ENCODE measurements at places on chromosomes 3 and 15. TPM values are rescaled to one million over a fixed set of nuclear protein-coding genes. Genes with fewer than 3 reads are reported as not detected.

DNA sequence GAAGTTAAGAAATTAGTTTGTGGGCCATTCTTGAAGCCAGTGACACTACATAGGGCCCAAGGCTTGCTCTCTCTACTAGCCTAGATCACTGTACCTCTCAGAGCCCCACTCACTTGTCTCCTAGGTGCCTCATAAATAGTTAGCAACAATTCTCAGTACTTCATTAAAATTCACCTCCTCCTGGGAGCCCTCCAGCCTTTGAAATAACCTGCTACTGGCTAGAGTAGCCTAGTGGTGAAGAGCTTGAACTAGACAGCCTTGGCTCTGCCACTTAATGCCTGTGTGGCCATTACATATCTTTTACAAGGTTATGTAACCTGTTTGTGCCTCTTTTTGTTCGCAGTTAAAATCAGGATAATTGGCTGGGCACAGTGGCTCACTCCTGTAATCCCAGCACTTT, 89.3 kb downstream of the UBE2E2 start:
- H3K27ac ChIP-seq, result no peak overlapping the region
- no peak for DNase-seq
- H3K36me3 ChIP-seq, result no peaks in the 10 kb centered on the region
- no peaks in the 10 kb centered on the region for H3K27me3 ChIP-seq
- H3K4me1 ChIP-seq, result no peaks in the 10 kb centered on the region

GRCh38 chr3:46557814-46558183, 8.3 kb downstream of the LRRC2 start:
- no peak overlapping the region for H3K4me3 ChIP-seq
- DNase-seq, result no peak
- peaks cover 67% of the 10 kb centered on the region for H3K4me1 ChIP-seq
- H3K36me3 ChIP-seq, result no peaks in the 10 kb centered on the region
- H3K27me3 ChIP-seq, result no peaks in the 10 kb centered on the region

DNA sequence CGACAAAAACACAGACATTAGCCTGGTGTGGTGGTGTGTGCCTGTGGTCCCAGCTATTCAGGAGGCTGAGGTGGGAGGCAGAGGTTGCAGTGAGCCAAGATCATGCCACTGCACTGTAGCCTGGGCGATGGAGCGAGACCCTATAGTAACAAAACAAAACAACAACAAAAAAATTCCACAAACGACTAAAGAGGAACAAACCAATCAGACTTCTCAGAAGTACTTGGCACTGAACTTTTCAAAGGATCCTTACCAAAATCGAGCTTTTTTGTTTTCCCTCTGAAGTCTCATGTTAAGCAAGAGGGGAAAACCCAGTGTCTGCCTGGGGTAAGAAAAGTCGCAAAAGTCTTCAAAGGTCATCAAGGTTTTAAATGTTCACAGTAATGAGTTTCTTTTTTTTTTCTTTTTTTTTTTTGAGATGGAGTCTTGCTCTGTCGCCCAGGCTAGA, 30.1 kb upstream of the TFRC start:
- H3K27me3 ChIP-seq, result no peaks in the 10 kb centered on the region
- no peak overlapping the region for H3K27ac ChIP-seq
- DNase-seq, result no peak

- no peak overlapping the region for H3K27ac ChIP-seq
- H3K4me3 ChIP-seq, result no peak overlapping the region
- H3K4me1 ChIP-seq, result peaks cover 4% of the 10 kb centered on the region
- no peaks in the 10 kb centered on the region for H3K27me3 ChIP-seq
These were observed 35.0 kb downstream of the RPL39L start for GRCh38 chr3:187104342-187104741.

GRCh38 chr3:187719628-187720336, 17.4 kb upstream of the RTP2 start:
- peak; percentile 79 for DNase-seq
- peaks cover 37% of the 10 kb centered on the region for H3K36me3 ChIP-seq
- peak overlapping the region; percentile 81 for H3K27ac ChIP-seq
- H3K4me1 ChIP-seq, result peaks cover 27% of the 10 kb centered on the region

- H3K4me3 ChIP-seq, result no peak overlapping the region
- no peak for DNase-seq
- H3K27me3 ChIP-seq, result no peaks in the 10 kb centered on the region
- no peak overlapping the region for H3K27ac ChIP-seq
- H3K4me1 ChIP-seq, result no peaks in the 10 kb centered on the region
These were observed 510.2 kb downstream of the NTRK3 start for GRCh38 chr15:87746333-87746732.

- no peak for DNase-seq
- H3K36me3 ChIP-seq, result peaks cover 10% of the 10 kb centered on the region
- no peaks in the 10 kb centered on the region for H3K4me1 ChIP-seq
- H3K27me3 ChIP-seq, result no peaks in the 10 kb centered on the region
- no peak overlapping the region for H3K27ac ChIP-seq
These were observed 15.3 kb downstream of the SPCS1 start for GRCh38 chr3:52721002-52721729.

DNA sequence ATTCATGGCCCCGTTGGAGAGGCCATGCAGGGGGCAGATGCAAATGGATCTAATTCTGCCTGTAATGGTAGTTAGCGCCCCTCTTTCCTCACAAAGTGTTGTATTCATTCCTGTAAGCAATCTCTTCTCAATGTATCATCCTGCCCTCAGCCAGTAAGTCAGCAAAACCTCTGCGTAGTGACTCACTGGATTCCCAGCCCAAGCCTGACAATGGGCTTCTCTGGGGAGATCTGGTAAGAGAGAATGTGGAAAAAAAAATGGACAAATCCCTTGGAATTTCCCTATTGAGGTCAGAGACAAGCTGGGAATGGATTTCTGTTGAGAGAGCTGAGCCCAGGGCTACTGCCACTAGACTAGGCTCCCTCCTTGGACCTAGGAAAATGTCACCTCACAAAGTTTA, 25.4 kb downstream of the ADPGK start:
- peaks cover 65% of the 10 kb centered on the region for H3K36me3 ChIP-seq
- H3K4me3 ChIP-seq, result no peak overlapping the region
- no peaks in the 10 kb centered on the region for H3K27me3 ChIP-seq
- no peaks in the 10 kb centered on the region for H3K4me1 ChIP-seq
- DNase-seq, result no peak
- no peak overlapping the region for H3K27ac ChIP-seq

SH2D7 gene
- total RNA-seq, result not detected

VWA5B2 gene
- not detected for total RNA-seq

C3orf22 gene
- not detected for total RNA-seq

CD96 gene
- not detected for total RNA-seq

HAPLN3 gene
- total RNA-seq, result 2.0 TPM

TRPC1 gene
- 1.7 TPM for total RNA-seq

SPTSSB gene
- total RNA-seq, result not detected

MAGEF1 gene
- total RNA-seq, result 11.0 TPM
